ENCODE measurements at places on chromosomes 1 and 21.

GRCh38 chr21:25561668-25562641 lies 45.3 kb downstream of the MRPL39 start:
- DNase-seq = peak; percentile 52

DNA sequence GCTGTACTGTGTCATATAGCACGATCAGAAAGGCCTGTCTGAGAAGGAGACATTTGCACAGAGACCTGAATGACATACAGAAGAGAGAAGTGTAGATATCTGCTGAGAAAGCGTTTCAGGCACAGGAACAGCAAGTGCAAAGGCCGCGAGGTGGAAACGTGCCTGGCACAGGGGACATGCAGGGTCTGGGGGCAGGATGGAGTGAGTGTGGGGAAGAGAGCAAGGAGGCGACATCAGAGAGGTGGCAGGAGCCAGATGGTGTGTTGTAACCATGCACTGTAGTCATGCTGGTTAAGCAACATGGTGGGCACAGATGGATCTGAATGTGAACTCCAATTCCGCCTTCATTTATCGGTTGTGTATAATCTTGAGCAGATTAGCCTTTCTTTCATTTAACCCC lies 13.0 kb downstream of the KRTCAP2 start:
- no peak for DNase-seq

GRCh38 chr1:56973923-56974742 lies 8.3 kb upstream of the C8B start:
- DNase-seq = no peak

DNA sequence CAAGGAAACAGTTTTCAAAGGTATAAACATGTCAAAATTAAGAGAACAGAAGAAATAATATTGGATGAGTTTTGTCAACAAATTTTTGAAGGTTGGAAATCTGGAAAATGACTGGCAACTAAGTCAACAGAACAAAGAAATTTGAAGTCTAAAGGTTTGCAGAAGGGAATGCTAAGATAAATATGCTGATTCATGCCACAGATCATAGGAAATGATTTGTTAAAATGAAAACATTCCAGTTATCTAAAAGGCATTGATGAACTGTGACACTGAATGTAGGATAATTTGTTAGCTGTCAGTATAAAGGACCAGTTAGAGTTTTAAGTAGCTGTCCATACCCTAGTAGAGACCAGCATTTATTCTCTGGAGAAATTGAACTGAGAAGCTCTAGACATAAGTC lies 157.9 kb upstream of the CHRM3 start:
- no peak for DNase-seq

GRCh38 chr1:167669209-167670124 lies 39.4 kb downstream of the RCSD1 start:
- no peak for DNase-seq

DNA sequence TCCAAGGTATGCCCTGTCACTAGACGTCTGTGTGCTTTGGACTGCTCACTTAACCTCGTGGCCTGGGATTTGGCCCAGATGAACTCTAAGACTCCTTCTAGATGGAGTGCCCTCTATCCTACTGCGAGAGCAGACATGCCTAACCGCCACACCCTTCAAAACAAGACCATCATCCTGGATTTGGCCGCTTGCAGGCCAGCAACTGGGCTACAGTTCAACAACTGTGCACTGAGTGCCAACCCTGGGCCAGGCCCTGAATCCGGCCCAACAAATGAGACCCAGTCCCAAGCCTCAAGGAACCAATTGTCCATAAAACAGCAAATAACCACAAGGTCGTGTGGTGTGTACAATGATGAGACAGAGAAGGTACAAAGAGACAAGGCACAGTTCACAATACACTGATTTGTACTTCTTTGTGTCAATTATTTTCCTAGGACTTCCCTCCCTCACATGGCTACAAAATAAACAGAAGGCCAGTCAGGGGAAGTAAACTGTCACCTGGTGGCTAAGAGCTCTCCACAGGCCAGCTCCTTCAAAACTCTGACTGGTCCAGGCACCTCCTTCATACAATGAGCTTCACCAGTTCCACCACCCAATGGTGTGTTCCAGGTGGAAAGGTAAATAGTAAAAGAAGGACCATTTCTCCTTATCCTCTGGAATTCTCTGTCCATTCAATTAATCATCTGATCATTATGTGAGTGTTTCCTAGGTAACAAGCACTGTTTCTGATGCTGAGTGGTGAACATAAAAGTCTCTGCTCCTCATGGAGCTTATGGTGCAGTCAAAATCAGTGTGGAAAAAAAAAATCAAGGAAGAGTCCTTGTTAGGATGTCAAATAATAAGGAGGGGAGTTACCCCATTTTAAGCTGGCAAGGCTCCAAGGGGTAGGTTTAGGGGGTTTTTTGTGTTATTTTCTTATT lies 60.4 kb downstream of the CAPZB start:
- DNase-seq = no peak

DNA sequence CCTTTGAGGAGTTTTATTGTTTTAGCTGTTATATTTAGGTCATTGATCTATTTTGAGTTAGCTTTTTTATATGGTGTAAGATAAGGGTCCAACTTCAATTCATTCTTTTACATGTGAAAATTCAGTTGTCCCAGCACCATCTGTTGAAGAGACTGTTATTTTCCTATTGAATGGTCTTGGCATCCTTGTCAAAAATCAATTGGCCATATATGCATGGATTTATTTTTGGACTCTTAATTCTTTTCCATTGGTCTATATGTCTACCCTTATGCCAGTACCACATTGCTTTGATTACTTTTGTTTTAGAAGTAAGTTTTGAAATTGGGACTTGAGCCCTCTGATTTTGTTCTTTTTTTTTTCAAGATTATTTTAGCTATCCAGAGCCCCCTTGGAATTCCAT lies 35.8 kb upstream of the HUNK start:
- DNase-seq = no peak

GRCh38 chr1:147586414-147586813 lies 45.1 kb downstream of the BCL9 start:
- DNase-seq = no peak

DNA sequence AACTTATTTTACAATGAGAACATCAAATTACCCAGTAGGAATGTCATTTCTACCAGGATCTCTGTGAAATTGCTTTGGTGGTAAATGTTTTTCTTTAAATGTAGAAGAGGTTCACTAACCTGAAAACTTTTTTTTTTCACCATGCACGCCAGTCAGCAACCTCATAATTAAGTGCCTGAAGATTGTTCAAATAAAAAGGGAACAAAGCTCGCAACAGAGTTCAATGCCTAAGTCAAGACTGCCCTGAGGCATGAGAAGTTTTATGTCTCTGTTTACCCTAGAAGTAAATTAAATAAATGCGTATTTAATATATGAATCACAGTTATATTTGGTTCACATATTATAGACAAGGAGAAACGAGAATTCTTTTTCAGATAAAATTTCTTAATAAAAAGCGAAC lies 13.8 kb upstream of the SYDE2 start:
- DNase-seq = no peak

- DNase-seq = no peak
Measured at GRCh38 chr1:53339736-53340635, 12.1 kb upstream of the LRP8 start.

- DNase-seq = no peak
Measured at GRCh38 chr1:20819818-20820217, 32.7 kb upstream of the HP1BP3 start.

- DNase-seq = no peak
Measured at GRCh38 chr1:21296509-21297354, 6.5 kb upstream of the ECE1 start.

DNA sequence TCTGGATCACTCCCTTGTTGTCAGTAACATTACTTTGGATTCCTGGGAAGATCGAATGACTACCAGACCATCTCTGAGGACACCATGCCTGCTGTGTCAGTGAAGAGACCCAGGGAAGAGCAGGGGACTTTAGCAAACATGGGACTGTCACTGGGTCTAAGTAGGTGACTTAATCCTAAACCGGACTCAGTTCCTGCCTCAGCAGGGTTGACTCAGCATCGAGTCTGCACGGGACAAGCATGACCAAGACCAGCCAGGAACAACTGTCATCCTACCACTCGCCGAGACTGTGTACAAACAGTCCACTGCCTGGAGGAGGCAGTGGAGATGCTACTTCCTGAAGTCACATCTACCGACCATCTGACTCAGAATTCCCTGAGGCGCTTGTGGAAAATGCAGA lies 53.2 kb upstream of the RAB4A start:
- no peak for DNase-seq

DNA sequence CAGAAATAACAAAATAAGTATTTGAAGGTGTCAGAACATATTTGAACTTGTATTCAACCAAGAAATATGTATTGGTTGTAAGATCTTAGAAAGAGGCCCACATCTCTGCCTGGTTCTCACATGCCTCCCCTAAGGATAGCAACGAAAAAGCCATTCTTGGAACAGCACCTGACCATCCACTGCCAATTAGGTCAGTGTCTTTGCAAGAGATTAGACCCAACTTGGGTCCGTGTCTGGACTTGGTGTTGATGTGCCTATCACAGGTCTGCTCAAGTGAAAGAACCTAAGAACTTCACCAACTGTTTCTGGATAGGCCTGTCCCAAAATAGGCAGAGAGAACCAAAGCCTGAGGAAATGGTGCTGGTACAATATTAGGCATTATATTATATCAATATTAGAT lies 46.0 kb upstream of the COG2 start:
- DNase-seq = no peak

GRCh38 chr1:25113086-25113485 lies 119.2 kb downstream of the SYF2 start:
- no peak for DNase-seq
